SW480 (cell line): ENCODE measurements at places on chromosomes 2 and 18.

- DNase-seq: no peak
These were observed 881.0 kb downstream of the CPS1 start for GRCh38 chr2:211437396-211437795.

GRCh38 chr2:145939949-145940348 lies 1420.0 kb upstream of the ZEB2 start:
- no peak for DNase-seq

- no peak for DNase-seq
These were observed 36.2 kb downstream of the CCBE1 start for GRCh38 chr18:59660786-59661743.

DNA sequence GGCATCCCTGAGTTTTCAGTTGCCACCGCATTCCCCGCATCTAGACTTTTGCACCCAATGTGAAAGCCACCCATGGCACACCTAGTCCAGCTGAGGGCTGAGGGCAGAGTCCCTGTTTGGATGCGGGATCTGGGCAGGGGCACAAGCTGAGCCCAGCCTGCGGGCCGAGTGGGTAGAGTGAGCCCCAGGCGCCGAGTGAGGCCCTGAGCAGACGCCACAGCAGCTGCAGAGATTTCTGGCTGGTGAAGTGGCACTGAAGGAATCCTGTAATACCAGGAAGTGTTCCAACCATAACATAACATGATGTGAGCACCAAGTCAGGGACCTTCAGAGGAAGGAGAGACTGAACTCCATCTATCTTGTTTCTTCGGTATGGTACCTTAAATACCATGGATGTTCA lies 27.7 kb upstream of the FRZB start:
- no peak for DNase-seq

DNA sequence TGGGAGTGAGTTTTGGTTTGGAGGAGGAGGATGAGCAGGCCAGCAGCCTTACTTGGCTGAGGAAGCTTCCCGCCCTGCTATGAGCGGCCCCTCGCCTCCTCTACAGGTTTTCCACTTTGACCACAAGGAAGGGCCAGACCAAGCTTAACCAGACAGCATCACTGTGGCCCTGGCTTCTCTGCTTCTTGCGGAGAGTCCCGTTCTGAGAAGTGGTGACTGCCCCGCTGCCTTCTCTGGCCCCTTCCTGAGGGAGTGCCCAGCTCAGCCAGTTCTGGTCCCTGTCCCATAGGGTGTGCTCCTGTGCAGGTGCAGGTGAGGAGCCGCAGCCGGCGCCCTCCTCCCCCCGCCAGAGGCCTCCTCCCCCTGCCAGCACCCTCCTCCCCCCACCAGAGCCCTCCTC lies 101.0 kb downstream of the FAM210A start:
- no peak for DNase-seq

DNA sequence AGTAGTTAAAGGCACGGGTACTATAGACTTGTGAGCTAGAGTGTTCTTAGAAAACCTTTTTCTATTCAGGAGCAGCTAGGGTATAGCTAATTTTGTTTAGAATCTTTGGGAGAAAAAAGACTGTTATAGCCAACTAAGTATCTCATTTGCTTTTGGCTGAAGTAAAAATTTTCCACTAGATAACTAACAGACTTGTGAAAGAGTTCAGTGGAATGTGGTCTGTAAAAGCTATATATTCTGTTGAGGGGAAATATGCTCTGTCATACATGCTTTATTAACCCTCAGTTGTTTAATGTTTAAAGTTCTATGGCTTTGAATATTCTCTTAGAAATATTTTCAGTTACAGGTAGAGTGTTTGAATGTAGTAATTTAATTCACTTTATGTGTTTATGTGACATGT lies 49.7 kb downstream of the RIF1 start:
- no peak for DNase-seq

GRCh38 chr18:40366521-40366920 lies 1588.5 kb upstream of the PIK3C3 start:
- no peak for DNase-seq

GRCh38 chr2:71526975-71527374 lies 73.6 kb downstream of the DYSF start:
- DNase-seq: no peak
